ENCODE measurements at places on chromosomes 4 and X.

DNA sequence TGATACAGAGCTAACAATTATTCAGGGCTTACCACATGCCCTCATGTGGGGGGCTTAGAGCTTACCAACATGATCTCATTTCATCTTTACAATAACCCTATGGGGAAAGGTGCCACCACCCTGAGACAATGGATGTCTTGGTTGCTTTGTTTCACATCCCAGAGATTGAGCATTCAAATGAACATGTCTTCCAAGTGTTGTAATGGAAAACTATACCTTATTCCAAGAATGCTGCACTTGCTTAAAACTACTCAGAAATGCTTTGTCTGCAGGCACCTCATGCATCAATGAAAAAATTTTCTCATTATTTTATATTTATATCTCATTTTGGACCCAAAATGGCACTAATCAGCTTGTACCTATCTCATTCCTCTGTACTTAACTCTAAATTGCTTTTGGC is 34.6 kb downstream of the BCLAF3 start:
- DNase-seq = no peak

DNA sequence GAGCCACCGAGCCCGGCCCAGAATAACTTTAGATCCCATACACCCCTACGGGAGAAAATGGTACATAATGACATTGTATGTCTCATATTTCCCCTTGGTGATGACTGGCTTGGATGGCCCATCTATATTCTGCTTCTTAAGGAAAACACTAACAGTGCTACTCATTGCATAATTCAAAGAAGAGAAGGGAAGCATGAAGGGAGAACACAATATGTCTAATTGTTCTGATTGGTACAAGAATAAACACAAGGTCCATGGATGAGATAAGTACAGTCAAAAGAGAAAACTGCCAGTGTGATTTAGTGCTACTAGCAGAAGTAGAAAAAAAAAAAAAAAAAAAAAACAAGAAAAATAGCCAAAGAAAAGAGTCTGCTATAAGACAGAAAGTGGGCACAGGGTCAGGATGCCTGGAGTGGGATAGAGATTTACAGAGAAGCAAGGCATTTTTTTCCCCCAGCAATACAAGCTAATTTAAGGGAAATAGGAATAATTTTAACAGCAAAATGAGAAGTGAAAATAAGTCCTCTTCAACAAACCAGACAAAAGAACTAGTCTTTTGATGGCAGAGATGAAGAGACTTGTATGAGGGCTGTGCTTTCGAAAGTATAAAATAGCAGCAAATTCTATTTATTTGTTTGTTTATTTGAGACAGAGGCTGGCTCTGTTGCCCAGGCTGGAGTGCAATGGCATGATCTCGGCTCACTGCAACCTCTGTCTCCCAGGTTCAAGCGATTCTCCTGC is 96.5 kb upstream of the MAP3K15 start:
- no peak for DNase-seq

GRCh38 chrX:17443556-17443955 is 68.6 kb downstream of the NHS start:
- DNase-seq = no peak

GRCh38 chr4:81954271-81954670 is 419.5 kb downstream of the HNRNPD start:
- no peak for DNase-seq

DNA sequence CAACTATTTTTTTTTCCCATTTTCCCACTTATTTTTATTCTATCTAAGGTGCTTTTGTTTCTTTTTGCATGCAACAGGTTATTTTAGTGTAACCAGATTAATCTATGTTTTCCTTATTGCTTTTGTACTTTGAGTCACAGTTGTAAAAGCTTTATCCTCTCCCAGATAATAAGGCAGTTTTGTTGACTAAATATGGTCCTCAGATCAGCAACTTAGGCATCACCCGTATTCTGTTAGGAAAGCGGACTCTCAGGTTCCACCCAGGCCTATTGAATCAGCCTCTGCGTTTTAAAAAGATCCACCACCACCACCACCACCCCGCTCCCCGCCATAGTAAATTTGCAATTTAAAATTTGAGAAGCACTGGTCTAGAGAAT is 58.6 kb upstream of the USP9X start:
- no peak for DNase-seq

- DNase-seq = no peak
These were observed 53.8 kb downstream of the SYNPO2 start for GRCh38 chr4:118942465-118942864.

DNA sequence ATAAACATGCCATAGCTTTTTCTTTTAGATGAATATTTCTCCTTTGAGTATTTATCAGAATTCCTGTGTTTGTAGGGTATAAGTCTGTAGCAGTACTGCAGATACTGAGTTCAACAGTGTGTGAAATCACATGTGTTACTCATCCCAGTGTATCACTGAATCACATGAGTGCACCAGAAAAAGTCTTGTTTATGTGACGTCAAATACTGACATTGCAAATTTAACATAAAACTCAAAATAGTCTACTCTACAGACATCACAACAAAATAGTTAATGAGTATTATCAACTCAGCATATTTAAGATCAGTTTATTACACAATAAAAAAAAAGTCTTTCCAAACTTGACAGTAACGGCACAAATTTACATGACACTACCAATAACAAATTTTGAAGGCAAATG is 221.3 kb downstream of the DCTD start:
- no peak for DNase-seq

DNA sequence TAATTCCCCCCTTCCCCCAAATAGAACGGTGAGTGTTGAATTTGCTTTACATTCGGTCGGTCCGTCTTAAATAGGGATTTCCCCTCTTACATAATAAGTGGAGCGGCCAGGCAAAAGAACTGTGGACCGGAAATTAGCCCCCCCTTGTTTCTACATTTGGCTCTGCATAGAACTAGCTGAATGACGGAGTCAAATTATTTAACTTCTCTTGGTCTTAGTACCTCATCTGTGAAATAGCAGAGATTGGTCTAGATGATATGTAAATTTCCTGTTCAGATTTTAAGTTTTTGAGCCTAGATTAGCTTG is 1.3 kb downstream of the SPATA18 start:
- peak; percentile 13 for DNase-seq

- no peak for DNase-seq
These were observed 63.2 kb downstream of the NPY1R start for GRCh38 chr4:163269166-163269565.

DNA sequence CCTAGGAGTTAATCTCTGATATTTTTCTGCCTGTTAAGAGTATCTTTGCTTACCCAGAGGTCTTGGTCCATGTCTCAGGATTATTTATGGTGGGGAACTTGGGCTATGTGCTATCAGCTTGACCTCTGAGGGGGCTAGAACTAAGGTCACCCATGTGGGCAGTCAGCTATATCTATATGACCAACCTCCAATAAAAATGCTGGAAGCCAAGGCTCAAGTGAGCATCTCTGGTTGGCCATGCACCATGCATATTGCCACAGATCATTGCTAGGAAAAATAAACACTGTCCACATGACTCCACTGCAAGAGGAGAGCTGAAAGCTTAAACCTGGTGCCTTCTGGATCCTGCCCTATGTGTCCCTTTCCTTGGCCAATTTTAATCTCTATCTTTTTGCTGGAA is 196.5 kb upstream of the SLC7A11 start:
- no peak for DNase-seq

GRCh38 chr4:41197996-41198395 is 16.3 kb downstream of the APBB2 start:
- DNase-seq = no peak

- DNase-seq = no peak
These were observed 23.7 kb upstream of the CSN1S1 start for GRCh38 chr4:69907151-69907550.

DNA sequence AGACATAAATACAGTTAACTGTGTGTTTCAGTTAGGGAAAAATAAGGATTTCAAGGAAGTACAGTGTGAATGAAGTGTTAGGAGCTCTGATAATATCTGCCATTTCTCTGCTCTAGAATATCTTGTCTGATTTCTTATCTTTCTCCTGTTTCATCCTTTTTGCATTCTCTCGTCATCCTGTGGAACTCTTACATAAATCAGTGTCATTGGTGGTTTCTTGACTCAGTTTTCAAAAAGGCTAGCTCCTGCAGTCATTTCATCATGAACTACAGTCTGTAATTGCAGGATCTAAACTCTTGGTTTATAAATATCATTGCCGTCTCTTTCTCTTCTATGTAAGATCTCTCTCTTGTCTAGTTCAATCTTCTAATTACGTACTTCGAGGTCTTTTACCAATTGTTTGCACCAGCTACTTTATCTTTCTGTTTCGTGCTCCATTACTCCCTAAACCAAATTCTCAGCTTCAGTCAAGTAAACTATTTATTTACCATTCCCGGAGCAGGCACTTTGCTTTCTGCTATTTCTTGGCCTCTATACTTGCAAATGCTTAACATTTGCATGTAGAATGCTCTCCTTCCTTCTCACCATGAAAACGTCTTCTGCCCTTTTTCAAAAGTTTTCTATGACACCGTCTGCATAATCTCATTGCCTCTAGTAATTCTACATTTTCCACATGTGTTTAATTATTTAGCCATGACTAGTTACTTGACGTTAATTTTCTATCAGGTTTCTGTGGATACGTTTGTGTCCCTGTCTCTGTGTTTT is 294.0 kb downstream of the TENM3 start:
- DNase-seq = no peak

GRCh38 chr4:150237110-150237872 is 159.0 kb downstream of the DCLK2 start:
- DNase-seq = no peak

DNA sequence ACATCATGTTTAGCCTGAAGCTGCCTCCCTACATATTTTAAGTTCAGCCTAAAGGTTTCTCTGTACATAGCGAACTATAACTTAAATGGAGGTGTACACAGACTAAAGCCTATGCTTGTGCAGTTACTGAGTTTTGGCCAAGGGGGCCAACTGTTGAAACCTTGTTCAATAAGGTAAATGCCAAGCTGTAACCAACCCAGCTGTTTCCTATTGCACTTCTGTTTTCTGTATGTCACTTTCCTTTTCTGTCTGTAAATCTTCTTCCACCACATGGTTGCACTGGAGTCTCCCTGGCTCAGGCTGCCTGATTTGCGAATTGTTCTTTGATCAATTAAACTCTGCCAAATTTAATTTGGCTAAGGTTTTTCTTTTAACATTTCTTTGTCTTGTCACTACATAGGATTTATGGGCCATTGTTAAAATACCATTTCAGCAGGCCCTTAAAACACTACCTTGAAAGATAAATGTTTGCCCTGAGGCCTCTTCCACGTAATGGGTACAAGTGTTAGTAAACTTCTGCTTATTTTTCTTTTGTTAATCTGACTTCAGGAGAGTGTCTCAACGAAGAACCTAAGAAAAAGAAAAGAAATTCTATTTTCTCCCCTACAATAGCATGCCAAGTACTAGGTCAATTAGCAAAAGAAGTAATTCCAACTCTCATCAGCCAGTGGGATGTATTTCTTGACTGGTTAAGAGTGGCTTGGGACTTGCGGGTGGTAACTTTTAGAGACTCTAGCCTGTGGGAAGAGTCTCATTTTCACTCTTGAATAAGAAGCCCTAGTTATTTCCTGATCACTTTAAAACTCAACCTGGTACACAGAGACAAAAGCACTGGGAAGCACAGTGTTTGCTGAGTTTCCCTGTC is 45.7 kb upstream of the PRSS12 start:
- peak; percentile 44 for DNase-seq

- no peak for DNase-seq
These were observed 31.8 kb downstream of the KLF3 start for GRCh38 chr4:38695809-38696208.

DNA sequence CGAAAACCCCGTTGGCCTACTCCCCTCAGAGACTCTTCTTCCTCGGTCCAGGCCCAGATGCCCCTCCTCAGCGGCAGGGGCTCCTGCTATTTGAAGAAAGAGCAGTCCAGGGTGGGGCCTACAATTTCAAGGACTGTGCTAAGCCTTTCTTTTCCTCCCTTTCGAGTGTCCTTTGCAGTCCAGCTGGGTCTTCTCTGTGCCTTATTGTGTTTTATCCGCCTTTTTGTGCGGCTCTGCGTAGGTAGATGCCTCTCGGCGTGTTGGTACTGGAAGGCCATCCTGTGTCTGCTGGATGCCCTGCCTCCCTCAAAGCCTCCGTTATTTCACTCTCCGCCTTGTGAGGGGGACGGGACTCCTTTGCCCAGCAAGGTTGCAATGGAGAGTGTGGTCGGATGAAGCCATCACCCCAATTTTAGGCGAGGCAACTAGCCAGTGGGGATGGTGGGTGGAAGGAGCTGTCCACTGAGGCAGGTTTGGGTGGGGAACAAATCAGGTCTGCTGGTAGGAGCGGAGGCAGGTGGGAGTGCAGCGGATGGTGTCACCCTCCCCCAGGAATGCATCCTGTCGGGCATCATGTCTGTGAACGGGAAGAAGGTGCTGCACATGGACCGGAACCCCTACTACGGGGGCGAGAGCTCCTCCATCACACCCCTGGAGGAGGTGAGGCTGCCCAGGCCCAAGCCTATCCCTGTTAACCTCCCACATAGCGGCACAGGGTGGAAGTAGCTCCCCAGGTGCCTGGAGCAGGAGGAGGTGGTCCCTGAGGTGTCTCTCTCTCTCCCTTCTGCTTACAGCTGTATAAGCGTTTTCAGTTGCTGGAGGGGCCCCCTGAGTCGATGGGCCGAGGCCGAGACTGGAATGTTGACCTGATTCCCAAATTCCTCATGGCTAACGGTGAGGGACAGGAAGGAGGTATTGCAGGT is 1.3 kb downstream of the GDI1 start:
- DNase-seq = no peak

DNA sequence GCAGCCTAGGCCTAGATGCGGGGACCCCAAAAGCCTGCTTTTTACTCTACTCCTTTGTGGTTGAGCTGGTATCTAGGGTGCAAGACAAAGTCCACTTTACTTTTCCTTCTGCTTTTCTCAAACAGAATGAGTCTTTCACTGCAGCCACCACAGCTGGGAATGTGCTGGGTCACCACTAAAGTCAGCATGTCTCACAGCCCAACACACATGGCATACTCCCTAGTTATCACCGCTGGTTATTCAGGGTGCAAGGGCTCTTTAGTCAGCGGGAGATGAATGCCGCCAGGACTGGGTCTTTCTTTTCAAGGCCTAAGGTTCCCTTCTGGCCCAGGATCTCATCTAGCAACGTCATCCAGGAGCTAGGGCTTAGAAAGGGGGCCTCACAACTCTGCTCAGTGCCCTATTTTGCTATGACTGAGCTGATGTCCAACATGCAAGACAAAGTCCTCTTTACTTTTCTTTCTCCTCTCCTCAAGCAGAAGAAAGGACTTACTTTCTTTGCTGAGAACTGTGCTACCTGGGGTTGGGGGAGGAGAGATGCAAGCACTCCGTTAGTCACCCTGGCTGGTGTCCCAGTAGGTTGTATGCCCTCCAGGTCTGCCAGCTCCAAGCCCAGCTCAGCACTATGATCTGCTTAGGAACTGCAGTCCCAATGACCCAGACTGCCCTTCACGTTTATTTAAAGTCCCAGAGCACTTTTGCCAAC is 22.9 kb upstream of the STPG2 start:
- DNase-seq = no peak

GRCh38 chr4:39685990-39686389 is 11.9 kb upstream of the UBE2K start:
- no peak for DNase-seq

DNA sequence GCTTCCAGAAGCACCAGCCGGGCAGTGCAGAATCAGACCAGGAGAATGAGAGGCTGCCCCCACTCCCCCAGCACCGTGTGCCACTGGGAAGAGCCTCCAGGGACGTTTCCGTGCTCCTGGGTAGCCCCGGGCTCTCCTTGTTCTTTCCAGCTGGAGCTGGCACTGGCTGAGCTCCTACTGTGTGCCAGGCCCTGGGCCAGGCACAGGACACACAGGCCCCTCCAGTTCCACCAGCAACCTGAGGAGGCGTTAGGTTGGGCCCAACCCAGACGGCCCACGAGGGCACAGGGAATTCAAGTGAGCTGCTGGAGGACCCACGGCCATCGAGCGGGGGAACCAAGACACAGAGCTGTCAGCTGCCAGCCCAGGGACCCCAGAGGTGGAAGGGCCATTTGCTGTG is 15.9 kb upstream of the ADRA2C start:
- no peak for DNase-seq
